Posterior cingulate gyrus (tissue), 11 donors: ENCODE measurements at places on chromosomes 7 and 10.

- no peak for DNase-seq
These were observed 26.0 kb downstream of the RBM17 start for GRCh38 chr10:6114805-6115341.

GRCh38 chr10:51786016-51786683 is 86.8 kb upstream of the CSTF2T start:
- DNase-seq: no peak

DNA sequence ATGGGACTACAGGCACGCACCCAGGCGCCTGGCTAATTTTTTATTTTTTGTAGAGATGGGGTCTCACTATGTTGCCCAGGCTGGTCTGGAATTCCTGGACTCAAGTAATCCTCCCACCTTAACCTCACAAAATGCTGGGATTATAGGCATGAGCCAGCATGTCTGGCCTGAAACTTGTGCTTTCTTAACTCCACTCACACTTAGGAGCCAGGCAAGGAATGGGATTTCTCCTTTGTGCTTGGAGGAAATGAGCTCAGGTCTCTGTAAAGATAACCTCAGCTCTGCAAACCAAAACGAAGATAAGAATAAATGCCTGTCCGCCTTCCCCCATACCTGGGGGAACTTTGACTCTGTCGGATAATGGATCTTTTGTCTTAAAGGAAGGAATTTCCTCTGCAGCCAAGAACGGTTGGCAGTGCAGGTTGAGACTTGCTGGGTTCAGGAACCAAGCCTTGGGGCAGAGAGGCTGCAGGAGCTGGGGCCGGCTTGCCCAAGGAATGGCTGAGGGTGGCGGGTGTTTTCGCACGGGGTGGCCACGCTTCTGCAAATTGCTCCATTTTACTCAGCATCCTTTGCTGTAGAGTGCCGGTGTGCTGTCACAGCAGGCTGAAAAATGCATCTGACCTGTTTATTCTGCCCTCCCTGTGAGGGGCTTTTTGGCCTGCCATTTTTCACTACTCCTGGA is 174.2 kb downstream of the KIAA1217 start:
- no peak for DNase-seq

GRCh38 chr10:93573051-93573909 is 6.8 kb downstream of the FFAR4 start:
- no peak for DNase-seq

DNA sequence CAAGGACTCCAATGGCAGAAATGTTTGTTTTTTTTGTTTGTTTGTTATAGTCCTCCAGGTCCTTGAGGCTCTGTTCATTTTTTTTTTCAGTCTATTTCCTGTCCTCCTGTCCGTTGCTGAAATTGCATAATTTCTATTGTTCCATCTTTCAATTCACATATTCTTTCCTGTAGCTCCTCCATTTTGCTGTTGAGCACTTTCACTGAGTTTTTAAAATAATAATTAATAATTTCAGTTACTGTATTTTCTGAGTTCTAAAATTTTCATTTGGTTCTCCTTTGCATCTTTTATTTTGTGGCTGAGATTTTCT is 202.3 kb upstream of the AGR3 start:
- no peak for DNase-seq

DNA sequence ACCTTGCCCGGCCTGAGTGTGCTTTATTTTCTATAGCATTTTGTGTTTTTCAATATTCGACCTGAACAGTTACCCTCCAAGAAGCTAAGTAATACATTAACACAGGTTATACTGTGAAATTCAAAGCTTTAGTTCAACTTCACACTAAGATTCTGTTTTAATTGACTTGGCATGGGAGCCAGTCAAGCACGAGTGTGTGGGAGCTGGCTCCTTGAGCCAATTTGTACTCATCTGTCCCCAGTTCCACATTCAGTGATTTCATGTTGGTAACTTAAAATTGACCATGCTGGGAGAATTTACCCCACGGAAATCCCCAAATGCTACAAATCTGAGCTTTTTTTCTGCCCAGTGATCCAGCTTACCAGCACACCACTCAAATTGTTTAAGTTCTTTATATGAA is 20.3 kb downstream of the TSPAN12 start:
- DNase-seq: no peak

DNA sequence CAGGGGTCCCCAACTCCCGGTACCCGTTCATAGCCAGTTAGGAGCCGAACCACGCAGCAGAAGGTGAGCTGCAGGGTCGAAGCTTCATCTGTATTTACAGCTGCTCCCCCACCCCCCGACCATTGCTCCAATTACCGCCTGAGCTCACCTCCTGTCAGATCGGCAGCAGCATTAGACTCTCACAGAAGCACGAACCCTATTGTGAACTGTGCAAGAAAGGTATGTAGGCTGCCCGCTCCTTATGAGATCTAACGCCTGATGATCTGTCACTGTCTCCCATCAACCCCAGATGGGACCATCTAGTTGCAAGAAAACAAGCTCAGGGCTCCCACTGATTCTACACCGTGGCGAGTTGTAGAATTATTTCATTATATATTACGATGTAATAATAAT is 14.6 kb upstream of the AZGP1 start:
- DNase-seq: no peak

- DNase-seq: no peak
These were observed 799 bp downstream of the INTS1 start for GRCh38 chr7:1503390-1503789.

GRCh38 chr7:149444287-149444686 is 16.6 kb downstream of the ZNF777 start:
- no peak for DNase-seq

DNA sequence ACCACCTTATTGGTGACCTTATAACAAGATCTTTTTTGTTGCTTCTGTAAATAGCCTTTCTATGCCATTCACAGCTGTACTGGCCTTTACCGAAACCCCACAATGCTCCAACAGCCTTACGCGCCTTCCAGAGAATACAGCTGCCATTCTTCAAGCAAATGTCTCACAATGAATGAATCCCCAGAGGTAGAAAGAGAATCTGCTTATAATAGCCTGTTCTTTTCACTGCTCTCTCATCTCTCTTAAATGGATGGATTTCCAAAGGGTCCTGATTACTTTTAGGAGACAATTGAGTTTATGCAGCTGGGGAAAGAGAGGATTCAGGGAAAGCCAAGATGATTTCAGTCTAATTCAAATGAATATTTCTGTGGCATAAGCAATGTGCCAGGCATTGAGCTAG is 183.1 kb upstream of the PDE1C start:
- DNase-seq: no peak

DNA sequence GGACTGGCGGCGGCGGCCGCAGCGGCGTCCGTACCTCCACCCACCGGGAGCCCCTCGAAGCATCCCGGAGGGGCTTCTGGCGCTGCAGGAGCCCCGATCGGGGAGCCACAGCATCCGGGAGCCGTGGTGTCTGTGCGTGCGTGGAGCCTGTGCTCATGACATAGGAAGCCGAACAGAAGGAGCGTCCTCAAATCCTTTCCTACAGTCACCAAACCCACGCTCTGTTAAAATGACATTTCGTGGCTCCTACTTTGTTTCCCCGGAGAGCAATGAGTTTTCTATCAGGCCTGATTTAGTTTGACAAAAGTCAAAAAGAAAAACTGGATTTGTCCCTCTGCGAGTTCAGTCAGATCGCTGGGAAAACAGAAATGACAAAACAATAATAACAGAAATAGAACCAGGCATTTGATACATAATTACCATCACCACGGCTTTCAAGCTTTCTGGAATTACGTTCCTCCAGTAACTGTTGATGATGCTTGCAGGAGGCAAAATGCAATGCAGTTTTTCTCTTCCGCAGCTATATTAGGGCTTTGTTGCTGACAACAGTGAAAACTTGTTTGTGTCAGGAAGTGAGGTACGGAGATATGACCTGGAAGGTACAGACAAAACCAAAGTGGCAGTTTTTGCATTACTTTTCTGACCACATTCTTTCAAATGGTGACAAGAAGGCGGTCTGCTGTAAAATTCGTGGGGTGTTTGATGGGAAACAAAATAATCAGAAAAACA is 219.3 kb upstream of the MKLN1 start:
- DNase-seq: peak; percentile 66

- DNase-seq: peak; percentile 96
These were observed at the start of gene ZNF365 for GRCh38 chr10:62373995-62374861. Gene ZNF365, plus strand, starts transcription at chr10:62374369. Its CDS starts 1,825 bp downstream, at chr10:62376194.

DNA sequence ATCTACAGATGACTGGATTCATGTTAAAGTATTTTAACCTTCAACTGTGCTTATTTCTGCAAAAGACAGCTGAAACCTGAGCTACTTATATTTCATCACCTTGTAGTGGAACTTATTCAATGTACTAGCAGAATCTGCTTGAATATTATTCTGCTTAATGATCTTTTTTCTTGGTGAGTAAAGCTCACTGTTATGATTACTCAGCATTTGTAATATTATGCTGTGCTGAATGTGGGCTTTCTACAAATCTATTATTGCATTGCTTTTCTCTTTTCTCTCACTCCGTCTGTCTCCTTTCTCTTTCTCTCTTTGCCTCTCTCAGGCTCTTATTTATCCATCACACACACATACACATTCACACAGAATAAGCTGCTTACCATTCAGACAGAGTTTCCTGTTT is 98.7 kb upstream of the TMEM196 start:
- DNase-seq: no peak

GRCh38 chr7:91325726-91326125 is 61.5 kb downstream of the FZD1 start:
- no peak for DNase-seq

DNA sequence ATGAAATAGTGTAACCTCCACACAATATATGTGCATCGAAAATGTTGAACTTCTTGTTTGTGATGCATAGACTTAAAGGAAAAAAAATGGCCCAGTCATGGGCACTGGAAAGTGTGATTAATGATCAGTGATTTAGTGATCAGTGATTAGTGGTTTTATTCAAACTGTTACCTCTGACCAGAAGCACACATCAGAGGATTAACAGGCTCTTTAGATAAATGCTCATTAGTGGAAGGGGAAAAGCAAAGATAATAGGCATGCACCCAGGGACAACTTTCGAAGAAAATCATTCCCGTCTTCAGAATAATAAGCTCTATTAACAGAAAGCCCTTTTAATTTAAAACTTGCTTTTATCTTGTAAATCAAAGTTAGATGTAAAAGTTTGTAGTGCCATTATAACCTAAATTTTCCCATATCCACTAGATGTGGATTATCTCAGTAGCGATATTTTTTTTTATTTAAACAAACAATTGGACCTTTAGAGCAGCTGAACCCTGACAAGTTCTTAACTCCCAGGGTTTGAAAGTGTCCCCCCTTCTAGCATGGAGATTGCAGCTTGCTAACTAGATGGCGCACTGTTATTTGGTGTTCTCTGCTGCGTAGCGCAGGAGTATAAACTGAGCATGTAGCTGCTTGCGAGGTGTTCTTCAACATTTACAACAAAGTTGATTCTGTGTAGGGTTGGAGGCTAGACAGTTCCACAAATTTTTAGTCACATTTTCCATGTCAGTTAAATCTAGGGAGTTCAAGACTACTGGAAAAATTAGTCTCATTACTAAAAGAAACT is at the start of gene CREB5:
CREB5 (plus strand) TSS at position 643 of the 787 bp plus-strand sequence. CDS start 397 bp downstream, outside the sequence.
- peak; percentile 19 for DNase-seq

- no peak for DNase-seq
These were observed 134.0 kb downstream of the PAXIP1 start for GRCh38 chr7:154868921-154869320.

DNA sequence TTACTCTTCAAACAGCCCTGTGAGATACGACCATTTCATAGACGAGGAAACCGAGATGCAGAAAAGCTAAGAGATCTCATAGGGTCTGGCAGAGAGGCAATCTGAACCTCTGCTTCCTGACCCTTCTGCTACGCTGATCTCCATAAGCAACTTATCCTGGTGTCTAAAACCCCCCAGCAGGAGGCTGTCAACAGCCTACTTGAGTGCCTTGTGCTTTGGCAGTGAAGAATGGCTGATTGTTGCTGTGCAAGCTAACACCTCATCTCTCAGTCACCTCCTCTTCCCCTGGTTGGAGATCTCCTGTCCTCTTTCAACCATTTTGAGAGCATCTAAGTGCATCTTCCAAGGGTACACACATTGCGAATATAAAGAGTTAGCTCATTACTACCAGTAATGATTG is 86.2 kb downstream of the AOAH start:
- no peak for DNase-seq

DNA sequence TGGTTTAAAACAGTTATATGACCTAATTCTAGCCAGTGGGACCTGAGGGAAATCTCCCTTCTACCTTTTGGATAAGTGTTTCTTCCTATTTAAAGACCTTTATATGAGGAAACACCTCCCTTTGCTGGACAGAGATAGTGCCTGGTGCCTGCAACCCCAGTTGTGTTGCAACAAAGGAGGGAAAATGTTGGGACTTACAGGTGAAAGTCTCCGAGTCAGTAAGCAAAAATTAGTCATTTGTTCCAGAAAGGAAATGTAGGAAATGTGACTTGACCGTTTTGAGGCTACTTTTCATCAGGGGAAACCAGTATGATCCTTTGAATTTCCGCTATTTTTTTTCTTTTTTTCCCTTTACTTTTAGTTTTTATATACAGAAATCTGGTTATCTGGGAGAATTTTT is 165.5 kb downstream of the DKK1 start:
- DNase-seq: no peak

DNA sequence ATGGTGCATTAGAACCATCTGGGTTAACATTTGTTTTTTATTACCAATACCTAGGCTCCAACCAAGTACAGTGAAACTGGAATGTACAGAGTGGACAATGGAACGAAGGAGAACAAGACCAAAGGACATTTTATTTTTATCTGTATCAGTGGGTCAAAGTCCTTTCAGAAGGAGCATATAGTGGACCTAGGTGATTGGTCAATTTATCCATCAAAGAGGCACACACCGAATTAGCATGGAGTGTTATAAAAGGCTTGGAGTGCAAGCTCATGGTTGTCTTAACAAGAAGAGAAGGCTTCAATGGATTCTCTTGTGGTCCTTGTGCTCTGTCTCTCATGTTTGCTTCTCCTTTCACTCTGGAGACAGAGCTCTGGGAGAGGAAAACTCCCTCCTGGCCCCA is at the start of gene CYP2C9:
CYP2C9 (plus strand) TSS at position 276 of the 400 bp plus-strand sequence; CDS start at position 301, 25 bp downstream.
- no peak for DNase-seq

DNA sequence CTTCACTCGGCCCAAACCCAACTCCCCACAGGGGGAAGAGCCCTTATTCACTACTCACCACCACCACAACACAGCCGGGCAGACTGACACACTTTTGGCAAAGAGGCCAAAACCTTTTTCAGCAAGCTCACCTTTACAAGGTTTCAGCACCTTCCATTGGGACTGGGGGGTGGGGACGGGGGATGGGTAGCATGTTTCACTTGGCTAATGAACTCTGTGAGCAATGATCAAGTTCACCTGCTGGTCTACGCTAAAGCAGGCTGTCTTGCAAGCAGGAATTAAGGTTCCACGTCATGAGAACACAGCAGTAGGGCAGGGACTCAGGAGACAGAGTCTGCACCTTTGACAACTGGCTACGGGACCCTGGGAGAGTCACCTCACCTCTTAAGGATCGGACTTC is 7.0 kb downstream of the FAM53B start:
- DNase-seq: no peak

DNA sequence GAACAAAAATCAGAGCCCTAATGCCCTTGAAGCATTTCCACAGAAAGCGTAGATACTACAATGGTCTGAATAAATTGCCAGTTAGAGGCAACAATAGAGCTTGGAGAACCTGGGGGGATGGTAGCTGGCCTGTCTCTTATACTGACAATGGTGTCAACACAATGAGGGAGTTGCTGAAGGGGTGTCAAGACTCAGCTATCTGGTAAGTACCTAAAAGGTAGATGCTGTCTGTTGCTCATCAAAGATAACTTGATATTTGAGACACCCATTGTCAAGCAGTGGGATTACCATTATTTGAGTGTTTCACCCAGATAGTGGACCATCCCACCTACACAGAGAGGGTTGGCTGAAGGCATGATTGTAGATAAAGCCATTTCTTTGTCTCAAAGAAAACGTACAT is 72.8 kb downstream of the PDE1C start:
- no peak for DNase-seq

GRCh38 chr10:35639021-35639727 is 2.9 kb downstream of the FZD8 start:
- DNase-seq: no peak

- no peak for DNase-seq
These were observed 113.9 kb downstream of the DIP2C start for GRCh38 chr10:575402-576129.
